ENCODE measurements at places on chromosomes 6 and 20.

DNA sequence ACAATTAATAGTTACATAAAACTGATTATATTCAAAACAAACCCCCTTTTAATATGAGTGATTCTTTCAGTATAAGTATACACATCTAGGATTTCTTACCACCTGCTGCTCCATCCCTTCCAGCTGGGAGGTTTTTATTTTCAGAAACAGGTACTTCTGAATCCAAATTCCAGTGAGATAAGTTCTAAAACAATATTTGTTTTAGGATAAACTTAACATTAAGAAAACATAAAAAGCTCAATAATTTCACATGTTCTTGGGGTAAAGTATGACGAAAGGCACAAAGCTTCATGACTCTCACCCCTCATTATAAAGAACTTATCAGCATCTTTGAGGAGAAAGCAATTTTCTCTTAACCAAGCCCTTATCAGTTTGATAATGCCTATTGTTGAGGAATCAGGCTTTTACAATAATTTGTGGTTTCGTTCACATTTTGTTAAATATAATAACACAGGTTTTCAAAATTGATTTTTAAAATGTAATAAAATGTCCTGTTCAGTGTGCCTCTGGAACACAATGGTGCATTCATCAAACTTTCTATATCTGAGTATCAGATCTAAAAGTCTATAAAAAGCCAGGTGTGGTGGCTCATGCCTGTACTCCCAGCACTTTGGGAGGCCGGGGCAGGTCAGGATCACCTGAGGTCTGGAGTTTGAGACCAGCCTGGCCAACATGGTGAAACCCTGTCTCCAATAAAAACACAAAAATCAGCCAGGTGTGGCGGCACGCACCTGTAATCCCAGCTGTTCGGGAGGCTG, 4.3 kb downstream of the FAM217A start:
- H3K4me1 ChIP-seq, result no peaks in the 10 kb centered on the region
- DNase-seq, result no peak
- H3K4me3 ChIP-seq, result no peak overlapping the region
- H3K27ac ChIP-seq, result no peak overlapping the region
- H3K27me3 ChIP-seq, result peaks cover 26% of the 10 kb centered on the region
- H3K36me3 ChIP-seq, result no peaks in the 10 kb centered on the region

DNA sequence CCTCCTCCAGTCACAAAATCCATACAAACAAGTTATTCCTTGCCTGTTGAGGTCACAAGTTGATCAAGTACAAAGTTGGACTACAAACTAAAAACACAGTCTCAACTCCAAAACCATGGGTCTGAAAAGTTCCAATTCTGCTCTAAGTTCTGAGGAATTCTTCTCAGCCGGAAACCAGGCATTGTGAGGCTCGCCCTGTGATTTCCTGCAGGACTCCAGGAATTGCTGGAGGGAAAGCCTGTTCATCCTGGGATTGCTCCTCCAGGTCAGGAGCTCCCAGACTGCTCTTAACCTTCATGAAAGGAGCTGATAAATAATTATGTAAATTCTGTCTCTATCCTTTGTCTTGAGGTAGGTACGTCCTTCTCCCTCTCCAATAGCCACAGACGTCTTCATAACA, 8.5 kb downstream of the TRAM2 start:
- H3K4me3 ChIP-seq, result no peak overlapping the region
- peaks cover 68% of the 10 kb centered on the region for H3K4me1 ChIP-seq
- peaks cover 4% of the 10 kb centered on the region for H3K36me3 ChIP-seq
- H3K27ac ChIP-seq, result no peak overlapping the region
- no peaks in the 10 kb centered on the region for H3K27me3 ChIP-seq

GRCh38 chr20:37316116-37316774, 26.8 kb downstream of the MANBAL start:
- H3K27me3 ChIP-seq, result no peaks in the 10 kb centered on the region
- no peak for DNase-seq
- H3K4me3 ChIP-seq, result no peak overlapping the region
- H3K4me1 ChIP-seq, result peaks cover 34% of the 10 kb centered on the region

- peaks cover 3% of the 10 kb centered on the region for H3K36me3 ChIP-seq
- H3K4me1 ChIP-seq, result peaks cover 56% of the 10 kb centered on the region
- peak overlapping the region; percentile 55 for H3K4me3 ChIP-seq
- DNase-seq, result no peak
Observed at GRCh38 chr6:106141441-106142237, 55.5 kb downstream of the PRDM1 start.

DNA sequence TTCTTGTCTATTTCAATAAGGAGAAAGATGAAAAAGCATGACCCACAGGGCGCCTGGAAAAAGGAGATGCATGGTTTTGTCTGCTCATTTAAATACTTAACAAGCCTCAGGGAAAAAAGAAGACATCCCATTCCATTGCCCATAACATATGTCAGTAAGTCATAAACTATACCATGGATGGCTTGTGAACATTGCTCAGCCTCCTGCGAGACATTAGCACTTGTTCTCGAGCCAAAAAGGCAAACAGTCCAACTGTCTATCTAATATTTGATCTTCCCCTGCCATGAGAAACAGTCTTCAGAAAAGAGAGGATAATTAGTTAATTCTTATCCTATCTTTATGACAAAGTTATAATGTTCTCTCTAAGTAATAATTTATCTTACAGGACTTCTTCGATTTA, 527.4 kb downstream of the HACE1 start:
- H3K4me1 ChIP-seq, result no peaks in the 10 kb centered on the region
- no peak overlapping the region for H3K27ac ChIP-seq
- H3K36me3 ChIP-seq, result no peaks in the 10 kb centered on the region
- no peaks in the 10 kb centered on the region for H3K27me3 ChIP-seq
- H3K4me3 ChIP-seq, result no peak overlapping the region

- H3K27me3 ChIP-seq, result peaks cover 12% of the 10 kb centered on the region
- H3K36me3 ChIP-seq, result no peaks in the 10 kb centered on the region
- no peak overlapping the region for H3K27ac ChIP-seq
- DNase-seq, result no peak
Observed at GRCh38 chr6:110399219-110400071, 15.9 kb downstream of the DDO start.

DNA sequence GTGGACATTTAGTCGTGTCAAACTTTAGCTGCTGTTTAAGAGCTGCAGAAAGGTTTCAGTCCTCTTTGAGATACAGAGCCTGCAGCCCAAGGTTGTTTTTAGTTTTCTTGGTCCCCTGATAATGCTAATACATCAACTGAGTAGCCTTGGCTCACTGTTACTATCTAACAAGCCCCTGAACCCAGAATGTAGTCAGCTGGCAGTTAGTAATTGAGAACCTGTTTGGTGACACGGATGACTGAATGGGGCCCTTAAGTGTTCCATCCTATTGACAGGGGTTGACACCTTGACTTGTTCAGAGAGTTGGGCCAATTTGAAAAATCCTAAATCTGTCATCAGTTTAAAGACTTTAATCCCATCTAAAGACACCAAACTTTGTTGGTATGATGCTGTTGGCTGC, 2.8 kb downstream of the RTN4IP1 start:
- no peak for DNase-seq
- H3K27me3 ChIP-seq, result no peaks in the 10 kb centered on the region
- no peak overlapping the region for H3K4me3 ChIP-seq
- peaks cover 18% of the 10 kb centered on the region for H3K4me1 ChIP-seq
- peaks cover 12% of the 10 kb centered on the region for H3K36me3 ChIP-seq

DNA sequence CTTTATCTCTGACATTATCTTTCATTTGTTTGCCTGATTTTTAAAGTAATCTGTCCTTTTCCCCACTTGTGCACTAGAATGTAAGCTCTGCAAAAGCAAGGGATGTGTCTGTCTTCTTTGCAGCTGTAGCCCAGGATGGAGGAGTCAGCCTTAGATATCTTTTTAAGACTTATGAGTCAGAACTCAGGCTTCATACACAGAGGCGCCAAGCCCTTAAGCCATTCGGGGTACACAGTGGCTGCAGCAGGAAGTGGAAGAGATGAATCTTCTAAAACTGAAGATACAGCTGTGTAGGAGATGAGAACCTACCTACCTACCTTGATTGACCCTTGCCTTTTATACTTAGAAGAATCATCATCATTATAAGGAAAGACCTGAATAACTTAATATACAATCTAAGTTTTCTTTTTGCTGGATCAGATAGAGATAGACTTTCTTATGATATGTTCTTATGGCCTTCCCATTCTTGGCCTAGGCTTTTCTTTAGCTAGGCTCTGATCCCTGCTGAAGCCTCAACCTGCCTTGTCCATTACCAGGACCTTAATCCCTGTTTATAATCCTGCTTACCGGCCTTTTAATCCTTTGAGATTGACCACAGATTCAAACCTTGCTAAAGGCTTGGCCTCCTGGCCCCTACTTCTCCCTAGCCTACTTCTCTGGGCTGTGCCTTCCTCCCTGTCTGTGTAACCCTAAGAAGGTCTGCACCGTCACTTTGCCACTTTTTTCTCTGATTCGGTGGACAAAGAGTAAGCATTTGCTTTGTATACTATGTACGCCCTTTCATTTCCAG, 304.5 kb downstream of the PRL start:
- no peaks in the 10 kb centered on the region for H3K4me1 ChIP-seq
- no peaks in the 10 kb centered on the region for H3K27me3 ChIP-seq
- no peak overlapping the region for H3K27ac ChIP-seq
- H3K36me3 ChIP-seq, result no peaks in the 10 kb centered on the region
- H3K4me3 ChIP-seq, result no peak overlapping the region

- no peak for DNase-seq
- H3K4me3 ChIP-seq, result no peak overlapping the region
- no peak overlapping the region for H3K27ac ChIP-seq
- peaks cover 9% of the 10 kb centered on the region for H3K4me1 ChIP-seq
- H3K36me3 ChIP-seq, result peaks cover 2% of the 10 kb centered on the region
Observed at GRCh38 chr6:32244270-32244669, 20.4 kb upstream of the NOTCH4 start.

DNA sequence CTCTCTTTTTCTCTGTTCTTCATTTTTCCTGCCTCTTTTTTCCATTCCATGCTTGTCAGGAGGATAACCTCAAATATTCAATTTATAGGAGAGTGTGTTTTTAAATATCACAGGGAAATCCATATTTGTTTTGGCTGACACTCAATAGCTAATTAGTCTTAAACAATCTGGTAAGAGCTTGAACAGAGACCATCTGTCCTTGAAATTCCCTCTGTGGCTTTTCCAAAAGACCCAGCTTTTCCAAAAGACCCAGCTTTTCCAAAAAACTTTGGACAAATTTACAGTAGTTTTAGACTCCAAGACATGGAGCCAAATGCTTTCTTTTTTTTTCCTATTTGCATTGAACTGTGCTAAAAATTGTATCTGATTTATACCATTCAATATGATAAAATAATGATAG, 127.4 kb upstream of the FAM83B start:
- no peak for DNase-seq
- H3K4me1 ChIP-seq, result no peaks in the 10 kb centered on the region
- peaks cover 2% of the 10 kb centered on the region for H3K36me3 ChIP-seq
- no peak overlapping the region for H3K4me3 ChIP-seq
- H3K27me3 ChIP-seq, result no peaks in the 10 kb centered on the region

GRCh38 chr20:13113731-13114130, 105.0 kb downstream of the SPTLC3 start:
- H3K4me3 ChIP-seq, result no peak overlapping the region
- no peak overlapping the region for H3K27ac ChIP-seq
- no peaks in the 10 kb centered on the region for H3K4me1 ChIP-seq
- no peaks in the 10 kb centered on the region for H3K36me3 ChIP-seq
- no peak for DNase-seq

- H3K27me3 ChIP-seq, result no peaks in the 10 kb centered on the region
- H3K36me3 ChIP-seq, result peaks cover 13% of the 10 kb centered on the region
- DNase-seq, result peak; percentile 61
- H3K27ac ChIP-seq, result peak overlapping the region; percentile 96
- peak overlapping the region; percentile 84 for H3K4me3 ChIP-seq
- H3K4me1 ChIP-seq, result peaks cover 61% of the 10 kb centered on the region
Observed at GRCh38 chr6:31558631-31559500, 11.5 kb downstream of the NFKBIL1 start.

GRCh38 chr6:9527679-9528286, 887.1 kb downstream of the TFAP2A start:
- no peak overlapping the region for H3K27ac ChIP-seq
- DNase-seq, result no peak
- H3K4me1 ChIP-seq, result no peaks in the 10 kb centered on the region
- no peaks in the 10 kb centered on the region for H3K36me3 ChIP-seq

GRCh38 chr6:96276856-96277255, 244.8 kb upstream of the UFL1 start:
- H3K27ac ChIP-seq, result no peak overlapping the region
- no peak overlapping the region for H3K4me3 ChIP-seq
- peaks cover 39% of the 10 kb centered on the region for H3K27me3 ChIP-seq
- DNase-seq, result no peak

- H3K4me3 ChIP-seq, result no peak overlapping the region
- H3K4me1 ChIP-seq, result no peaks in the 10 kb centered on the region
- H3K27ac ChIP-seq, result no peak overlapping the region
- no peak for DNase-seq
Observed at GRCh38 chr6:132443206-132443605, 41.9 kb upstream of the MOXD1 start.

DNA sequence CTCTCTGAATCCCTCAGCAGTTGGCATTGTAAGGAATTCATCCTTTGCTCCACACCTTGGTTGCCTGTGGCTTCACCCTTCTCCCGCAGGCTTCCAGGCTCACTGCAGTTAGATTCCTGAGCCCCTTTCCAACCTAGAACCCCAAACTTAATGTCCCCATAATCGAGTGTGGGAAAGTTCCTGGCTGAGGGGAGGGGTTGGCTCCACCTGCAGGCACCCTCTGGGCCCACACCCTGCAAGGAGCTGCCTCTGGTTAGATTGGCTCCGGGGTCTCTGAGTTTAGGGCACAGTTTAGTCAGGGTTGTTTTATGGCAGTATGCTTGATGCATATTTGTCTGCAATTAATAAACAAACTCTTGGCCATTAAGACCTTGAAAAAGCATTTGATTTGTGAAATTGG, 63.4 kb downstream of the MTHFD1L start:
- no peaks in the 10 kb centered on the region for H3K36me3 ChIP-seq
- H3K4me1 ChIP-seq, result no peaks in the 10 kb centered on the region
- no peak for DNase-seq
- H3K27me3 ChIP-seq, result no peaks in the 10 kb centered on the region

DNA sequence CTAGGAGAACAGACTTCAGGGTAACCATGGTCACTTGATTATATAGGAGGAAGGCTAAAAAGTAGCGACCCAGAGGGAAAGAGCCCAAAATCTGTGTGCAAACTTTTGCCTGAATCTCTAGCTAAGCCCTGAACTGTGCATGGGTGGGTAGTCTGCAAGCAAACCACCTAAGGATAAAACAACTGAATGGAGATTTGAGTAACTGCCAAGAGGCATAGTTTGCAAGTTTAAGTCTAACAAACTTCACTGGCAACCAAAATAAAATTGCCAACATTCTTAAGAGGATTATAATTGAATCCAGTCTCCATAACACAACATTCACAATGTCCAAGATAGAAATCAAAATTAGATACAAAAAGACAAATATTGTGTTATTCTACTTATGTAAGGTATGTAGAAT, 192.0 kb upstream of the PLN start:
- no peak overlapping the region for H3K27ac ChIP-seq
- H3K36me3 ChIP-seq, result no peaks in the 10 kb centered on the region
- H3K4me1 ChIP-seq, result no peaks in the 10 kb centered on the region
- no peak overlapping the region for H3K4me3 ChIP-seq
- H3K27me3 ChIP-seq, result peaks cover 14% of the 10 kb centered on the region

- no peak overlapping the region for H3K4me3 ChIP-seq
- no peak overlapping the region for H3K27ac ChIP-seq
Observed at GRCh38 chr6:32074996-32075532, 34.1 kb downstream of the TNXB start.
